ENCODE measurements at places on chromosomes 5 and 9.

DNA sequence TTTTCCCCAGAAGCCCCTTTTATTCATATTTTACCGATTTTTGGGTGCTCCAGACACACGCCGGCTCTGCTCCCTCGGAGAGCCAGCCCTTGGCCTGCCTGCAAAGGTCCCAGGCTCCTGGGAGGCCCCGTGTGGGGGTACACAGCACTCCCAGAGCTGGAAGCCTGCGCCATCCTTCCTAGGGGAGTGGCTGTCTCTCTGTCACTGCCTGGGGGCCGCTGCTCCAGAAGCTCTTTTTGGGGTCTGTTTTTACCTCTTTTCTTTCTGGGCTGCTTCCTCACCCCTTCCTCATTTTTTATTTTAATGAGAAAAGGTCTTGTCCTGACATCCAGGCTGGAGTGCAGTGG is 119.1 kb upstream of the COL5A1 start:
- DNase-seq: no peak

DNA sequence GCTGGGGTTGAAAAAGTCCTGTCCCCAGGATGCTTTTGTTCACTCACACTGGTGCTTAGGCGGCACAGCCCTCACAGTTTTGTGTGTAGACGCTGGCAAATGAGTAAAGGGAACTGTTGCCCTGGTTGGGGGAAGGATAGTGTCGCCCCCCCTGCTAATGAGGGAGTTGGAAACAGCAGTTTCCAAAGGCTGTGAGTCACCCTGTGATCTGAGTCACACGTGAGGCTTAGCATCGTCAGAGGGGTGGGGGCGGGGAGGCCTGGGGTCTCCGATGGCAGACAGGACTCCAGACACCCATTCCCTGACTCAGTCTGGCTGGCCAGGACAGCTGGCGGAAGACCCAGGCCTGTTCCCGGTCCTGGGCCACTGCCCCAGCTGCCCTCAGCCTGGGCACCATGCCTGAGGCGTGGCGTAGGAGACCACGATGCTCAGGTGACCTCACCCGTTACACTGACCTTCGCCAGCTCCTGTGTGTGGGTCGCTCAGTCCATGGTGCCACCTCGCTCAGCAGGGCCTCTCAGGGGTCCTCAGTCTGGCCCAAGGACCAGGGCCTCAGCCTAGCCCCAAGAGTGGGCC is 2.9 kb downstream of the DNAJB5 start:
- peak; percentile 43 for DNase-seq

- DNase-seq: no peak
Measured at GRCh38 chr5:54289769-54290168, 20.6 kb downstream of the ARL15 start.

DNA sequence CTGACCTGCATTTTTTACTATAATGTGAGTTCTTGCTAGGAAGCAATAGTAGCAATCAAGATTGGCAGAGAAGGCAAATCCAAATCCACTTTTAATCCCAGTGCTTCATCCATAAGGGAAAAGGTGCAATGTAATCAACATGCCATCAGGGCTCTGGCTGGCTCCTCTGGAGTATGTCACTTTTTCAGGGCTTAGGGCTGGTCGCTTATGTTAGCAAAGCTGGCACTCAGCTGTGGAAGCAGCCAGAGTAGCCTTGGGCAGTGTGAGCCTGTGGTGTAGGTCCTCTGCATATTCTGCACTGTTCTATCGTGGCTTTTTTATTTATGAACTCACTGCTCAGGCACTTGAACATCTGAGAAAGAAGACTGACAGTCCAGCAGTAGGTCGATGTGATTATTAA is 16.1 kb downstream of the ACTBL2 start:
- no peak for DNase-seq

DNA sequence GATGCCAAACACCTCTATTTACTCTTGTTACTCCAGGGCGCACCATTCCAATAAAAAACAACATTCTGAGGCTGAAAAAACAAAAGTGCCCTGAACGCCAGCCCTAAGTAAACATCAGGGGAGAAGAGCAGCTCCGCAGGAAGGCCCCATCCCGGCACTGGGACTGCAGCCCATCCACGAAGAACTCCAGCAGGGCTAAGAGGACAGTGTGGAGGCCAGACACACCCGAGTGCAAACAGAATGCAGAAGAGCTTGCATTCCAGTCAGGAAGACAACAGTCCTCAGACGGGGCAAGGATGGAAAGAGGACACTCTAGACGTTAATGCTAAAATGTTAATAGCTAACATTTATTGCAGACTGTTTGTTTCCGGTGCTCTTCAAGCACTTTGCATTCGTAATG is 33.0 kb downstream of the FAM240B start:
- DNase-seq: no peak

DNA sequence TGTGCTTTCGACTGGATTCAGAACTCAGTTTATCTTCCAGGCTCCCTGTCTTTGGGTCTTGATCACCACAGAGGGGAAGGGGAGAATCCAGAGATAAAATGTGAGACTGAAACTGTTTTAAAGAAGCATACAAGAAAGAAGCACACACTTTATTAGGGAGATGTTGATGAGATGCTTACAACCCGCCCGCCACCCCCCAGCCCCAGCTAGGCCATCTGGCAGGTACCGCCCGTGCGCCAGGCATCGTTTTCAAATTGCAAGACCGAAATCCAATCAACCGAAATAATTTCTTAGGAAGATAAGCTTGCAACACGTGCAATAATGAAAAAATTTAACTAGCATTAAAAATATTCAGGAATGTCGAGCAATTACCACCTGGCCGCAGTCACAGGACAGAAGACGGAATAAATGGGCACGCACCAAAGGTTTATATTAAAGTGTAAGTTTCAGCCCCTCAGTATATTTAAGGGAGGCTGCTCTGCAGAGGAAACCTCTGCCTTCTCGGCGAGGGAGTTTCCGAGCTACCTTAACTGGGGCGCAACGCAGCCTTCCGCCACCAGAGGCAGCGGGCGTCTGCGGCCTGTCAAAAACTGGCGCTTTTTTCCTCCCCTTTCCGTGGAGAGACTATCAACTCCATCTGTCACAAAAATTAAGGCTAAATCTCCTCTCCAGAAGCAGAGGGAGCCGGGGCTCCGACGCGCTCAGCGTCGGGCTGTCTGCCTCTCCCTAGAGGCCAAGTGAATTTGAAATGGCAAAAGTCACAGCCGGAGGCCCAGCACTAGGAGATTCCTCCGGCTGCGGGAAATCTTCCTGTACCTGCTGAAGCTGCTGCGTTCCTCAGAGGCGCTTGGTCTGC is 996 bp upstream of the GAS1 start:
- peak; percentile 90 for DNase-seq

- no peak for DNase-seq
Measured at GRCh38 chr5:125073090-125073489, 326.7 kb upstream of the ZNF608 start.

GRCh38 chr5:34563269-34563668 is 92.9 kb upstream of the RAI14 start:
- no peak for DNase-seq

- no peak for DNase-seq
Measured at GRCh38 chr5:76479973-76480667, 77.0 kb downstream of the IQGAP2 start.

DNA sequence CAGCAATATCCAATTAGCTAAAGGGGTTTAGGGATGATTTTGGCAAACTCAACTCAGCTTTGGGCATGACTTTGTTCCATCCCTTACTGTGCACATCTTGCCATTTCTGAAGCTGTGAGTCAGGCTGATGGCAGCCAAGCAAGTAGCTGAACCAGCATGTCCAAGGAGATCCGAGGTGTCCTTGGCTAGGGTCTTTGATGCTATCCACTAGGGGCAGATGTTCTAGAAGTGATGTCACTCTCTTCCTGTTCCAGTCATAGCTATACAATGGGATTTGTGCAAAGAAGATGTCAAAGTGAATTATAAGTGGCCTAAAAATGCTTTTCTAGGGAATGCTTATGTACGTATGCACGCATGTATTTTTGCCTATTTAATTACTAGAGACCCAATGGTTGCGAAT is 160.8 kb upstream of the PAPPA start:
- no peak for DNase-seq

Measured in common myeloid progenitor, CD34-positive (primary cell).